Hematopoietic multipotent progenitor cell treated with erythropoietin and hydrocortisone succinate and interleukin-3 and kit ligand, for 15 days (in vitro differentiated cells): ENCODE measurements at places on chromosomes 5 and 9.

GRCh38 chr5:172147857-172148256 lies 40.2 kb downstream of the STK10 start:
- peak; percentile 89 for DNase-seq

GRCh38 chr9:8616414-8616813 lies 816.8 kb upstream of the DMAC1 start:
- DNase-seq: no peak

DNA sequence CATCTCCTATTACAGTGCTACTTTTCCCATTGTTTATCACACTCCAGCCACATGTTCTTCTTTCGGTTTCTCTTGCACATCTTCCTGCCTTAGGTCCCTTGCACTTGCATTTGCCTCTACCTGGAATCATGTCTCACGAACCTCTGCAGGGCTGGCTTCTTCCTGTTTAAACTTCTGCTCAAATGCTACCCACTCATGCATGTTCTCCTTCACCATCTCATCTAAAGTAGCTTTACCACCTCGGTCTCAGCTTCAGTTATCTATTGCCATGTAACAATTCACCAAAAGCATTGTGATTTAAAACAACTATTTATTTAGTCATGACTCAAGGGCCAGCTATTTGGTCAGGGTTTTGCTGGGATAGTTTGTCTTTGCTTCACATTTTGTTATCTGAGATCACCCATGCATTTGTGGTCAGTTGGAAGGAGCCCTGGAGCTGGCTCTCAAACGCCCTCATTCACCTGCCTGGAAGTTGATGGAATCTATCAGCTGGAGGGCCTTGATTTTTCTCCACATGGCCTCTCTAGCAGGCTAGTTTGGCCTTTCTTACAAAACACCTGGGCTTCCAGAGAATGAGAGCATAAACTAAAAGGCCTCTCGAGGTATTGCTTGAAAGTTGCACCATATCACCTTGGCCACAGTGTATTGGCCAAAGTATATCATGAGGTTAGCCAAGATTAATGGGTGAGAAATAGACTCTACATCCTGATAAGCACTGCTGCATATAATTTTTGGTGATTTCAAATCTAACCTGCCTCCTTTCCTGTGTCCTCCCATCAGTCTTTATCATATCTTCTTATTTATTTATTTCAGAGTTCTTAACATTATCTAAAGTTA lies 21.4 kb downstream of the SPINK1 start:
- DNase-seq: no peak

- no peak for DNase-seq
These were observed 315.4 kb downstream of the CTNND2 start for GRCh38 chr5:11588803-11589202.

GRCh38 chr9:70954126-70954525 lies 167.3 kb downstream of the TRPM3 start:
- DNase-seq: no peak

DNA sequence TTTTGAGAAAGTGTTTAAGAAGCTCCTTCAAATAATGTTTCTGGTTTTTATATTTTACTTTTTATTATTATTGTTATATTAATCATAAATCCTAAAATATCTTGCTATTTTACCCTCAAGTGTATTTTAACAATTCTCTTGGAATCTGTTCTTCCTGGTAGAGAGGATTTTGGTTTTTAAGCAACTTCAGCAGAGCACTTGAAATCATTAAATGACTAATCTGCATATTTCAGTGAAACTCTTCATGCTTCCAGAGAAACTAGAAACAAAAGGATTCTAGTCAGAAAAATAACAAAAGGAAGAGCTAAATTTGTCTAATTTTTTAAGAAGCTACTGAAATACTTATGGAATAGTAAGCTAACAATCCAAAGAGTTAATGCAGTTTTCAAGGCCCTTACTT lies 1057.3 kb downstream of the TLE1 start:
- no peak for DNase-seq

DNA sequence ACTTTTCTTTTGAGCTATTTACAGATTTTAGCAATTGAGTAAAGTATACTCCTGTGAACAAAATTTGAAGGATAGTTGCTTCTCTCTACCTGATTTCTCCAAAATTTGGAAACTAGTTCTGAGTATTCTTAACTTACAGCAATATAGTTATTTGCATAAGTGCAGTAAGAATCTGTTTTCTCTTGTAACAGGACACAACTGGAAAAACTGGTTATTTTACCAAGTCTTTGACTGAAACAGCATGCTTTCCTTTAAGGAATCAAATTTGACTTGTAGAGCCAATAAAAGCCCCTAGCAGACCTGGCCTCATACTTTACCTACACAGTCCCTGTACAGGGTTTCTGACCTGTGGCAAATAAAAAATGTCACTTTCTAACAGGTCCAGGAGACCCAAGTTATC lies 301.9 kb upstream of the POU5F2 start:
- no peak for DNase-seq

DNA sequence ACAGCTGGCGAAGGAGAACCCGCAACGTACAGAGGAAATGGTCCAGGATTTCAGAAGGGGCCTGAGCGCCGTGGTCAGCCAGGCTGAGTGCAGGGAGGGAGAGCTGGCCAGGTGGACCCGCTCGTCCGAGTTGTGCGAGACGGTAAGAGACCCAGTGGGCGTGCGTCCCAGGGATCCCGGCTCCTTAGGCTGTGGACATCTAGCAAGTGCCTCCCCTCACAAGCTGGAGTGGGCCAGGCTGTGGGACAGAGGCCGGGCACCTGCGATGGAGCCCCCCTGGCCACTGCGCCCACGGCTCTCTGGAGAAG lies 29.5 kb upstream of the LRRC14B start:
- DNase-seq: no peak

GRCh38 chr9:68515326-68516017 lies 25.2 kb downstream of the TMEM252 start:
- no peak for DNase-seq

- DNase-seq: no peak
These were observed 1.7 kb downstream of the ENDOG start for GRCh38 chr9:128819716-128820664.

GRCh38 chr5:173410459-173411233 lies 82.4 kb upstream of the STC2 start:
- no peak for DNase-seq

- DNase-seq: no peak
These were observed 28.8 kb downstream of the ASS1 start for GRCh38 chr9:130473566-130473965.

- DNase-seq: no peak
These were observed 153.9 kb upstream of the NFIB start for GRCh38 chr9:14467675-14468374.

DNA sequence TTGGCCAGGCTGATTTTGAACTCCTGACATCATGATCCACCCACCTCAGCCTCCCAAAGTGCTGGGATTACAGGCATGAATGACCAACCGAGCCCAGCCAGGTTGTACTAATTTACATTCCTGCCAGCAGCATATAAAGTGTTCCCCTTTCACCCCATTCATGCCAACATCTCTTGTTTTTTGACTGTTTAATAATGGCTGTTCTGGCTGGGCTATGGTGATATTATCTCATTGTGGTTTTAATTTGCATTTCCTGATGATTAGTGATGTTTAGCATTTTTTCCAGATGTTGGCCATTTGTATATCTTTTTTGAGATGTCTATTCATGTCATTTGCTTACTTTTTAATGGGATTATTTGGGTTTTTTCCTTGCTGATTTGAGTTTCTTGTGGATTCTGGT lies 87.3 kb downstream of the INVS start:
- no peak for DNase-seq
